ENCODE measurements at places on chromosomes 13 and 19.

DNA sequence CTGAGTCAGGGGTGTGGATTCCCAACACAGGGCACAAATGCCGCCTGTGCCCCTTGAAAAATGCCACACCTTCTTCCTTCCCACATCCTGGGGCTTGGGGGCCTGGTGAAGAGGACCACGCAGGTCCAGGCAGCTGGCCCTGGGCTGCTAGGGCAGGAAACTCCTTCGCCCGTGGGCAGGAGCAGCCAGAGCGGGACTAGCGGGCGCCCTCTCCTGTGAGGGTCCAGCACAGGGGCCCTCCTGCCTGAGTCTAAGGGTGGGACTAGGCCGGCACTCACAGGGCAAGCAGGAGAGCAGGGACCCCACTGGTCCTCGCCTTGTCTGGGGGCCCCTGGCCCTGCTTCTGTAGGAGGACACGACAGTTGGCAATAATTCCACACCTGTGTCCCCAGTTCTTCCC, 7.5 kb upstream of the CEBPA start:
- DNase-seq, result no peak

GRCh38 chr13:28539625-28540286, 44.8 kb upstream of the FLT1 start:
- no peak for DNase-seq

DNA sequence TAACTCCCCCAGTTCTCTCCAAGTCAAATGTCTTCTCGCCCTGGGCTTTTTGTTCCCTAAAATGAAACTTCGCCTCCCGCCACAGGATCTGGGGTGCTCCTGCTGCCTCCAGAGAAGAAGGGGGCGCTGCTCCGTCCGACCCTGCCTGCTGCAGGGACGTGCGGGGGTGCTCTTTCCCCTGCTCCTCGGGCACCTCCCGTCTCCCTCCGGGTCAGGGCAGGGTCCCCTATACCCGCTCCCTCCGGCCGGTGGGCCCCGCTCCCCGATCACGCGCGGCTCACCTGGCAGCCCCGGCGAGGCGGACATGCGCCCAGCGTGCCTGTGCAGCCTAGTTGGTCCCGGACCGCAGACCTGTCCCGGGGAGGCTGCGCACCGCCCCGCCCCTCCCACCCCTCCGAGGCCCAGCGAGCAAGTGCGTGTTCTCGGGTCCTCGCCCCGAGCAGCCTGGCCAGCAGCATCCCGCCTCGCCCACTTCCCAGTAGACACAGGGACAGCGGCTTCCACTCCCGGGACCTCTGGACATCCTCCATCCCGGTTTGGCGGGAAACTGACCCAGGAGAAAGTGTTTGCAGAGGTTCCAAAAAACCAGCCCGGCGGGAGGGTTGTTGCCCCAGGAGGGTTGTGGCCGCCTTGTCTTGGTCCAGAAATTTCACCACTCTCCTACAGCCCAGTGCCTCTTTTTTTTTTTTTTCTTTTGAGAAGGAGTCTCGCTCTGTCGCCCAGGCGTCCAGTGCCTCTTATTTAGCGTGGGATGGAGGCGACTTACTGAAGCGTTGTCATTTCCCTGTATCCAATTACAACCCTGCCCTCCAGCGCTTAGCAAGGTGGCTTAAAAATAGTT, at the start of gene OXGR1:
Gene OXGR1 (minus strand): TSS at position 460 of the 841 bp plus-strand sequence. CDS start 6,717 bp downstream, outside the sequence.
- DNase-seq, result no peak

DNA sequence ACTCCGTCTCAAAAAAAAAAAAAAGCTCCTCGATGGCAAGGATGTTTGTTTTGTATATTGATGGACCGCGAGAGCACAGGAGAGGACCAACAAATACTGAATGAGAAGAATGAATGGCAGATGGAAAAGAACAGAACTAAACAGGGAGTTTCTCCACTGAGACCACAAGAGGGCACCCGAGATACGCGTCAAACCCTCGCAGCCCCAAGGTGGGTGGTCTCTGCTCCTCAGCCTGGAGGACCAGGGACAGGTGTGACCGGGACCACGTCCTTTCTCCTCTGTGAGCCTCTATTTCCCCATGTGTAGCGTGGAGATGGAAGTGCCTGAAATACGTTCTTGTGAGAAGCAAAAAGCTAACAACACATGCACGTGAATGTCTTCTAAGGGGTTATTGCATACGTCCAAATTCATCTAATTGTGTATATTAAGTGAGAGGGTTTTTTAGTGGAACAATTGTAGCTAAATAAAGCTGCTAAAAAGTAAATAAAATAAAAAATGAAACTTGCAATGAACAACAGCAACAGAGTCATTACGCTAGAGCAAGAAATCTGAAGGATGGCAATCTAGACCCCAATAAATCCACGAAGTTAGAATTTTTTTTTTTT, 8.3 kb upstream of the CDC42EP5 start:
- DNase-seq, result peak; percentile 45

- DNase-seq, result no peak
These were observed 2.9 kb downstream of the DNAJC15 start for GRCh38 chr13:43026262-43026661.

GRCh38 chr19:58395979-58396627, 647 bp downstream of the RNF225 start:
- no peak for DNase-seq

DNA sequence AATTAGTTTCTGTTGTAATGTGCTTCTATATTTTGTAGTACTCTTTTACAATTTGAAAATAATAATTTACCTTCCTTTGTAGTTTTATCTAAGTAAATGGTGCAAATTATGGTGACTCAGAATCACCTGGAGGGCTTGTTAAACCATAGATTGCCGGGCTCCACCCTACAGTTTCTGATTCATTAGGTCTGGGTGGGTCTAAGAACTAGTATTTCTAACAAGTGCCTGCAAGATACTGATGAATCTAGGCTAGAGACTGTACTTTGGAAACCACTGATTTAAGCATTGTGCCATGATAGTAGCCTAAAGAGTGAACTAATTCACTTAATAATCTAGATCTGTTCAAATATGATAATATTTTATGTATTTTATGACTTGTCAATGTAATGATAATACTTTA, 437.4 kb upstream of the SPRY2 start:
- no peak for DNase-seq

DNA sequence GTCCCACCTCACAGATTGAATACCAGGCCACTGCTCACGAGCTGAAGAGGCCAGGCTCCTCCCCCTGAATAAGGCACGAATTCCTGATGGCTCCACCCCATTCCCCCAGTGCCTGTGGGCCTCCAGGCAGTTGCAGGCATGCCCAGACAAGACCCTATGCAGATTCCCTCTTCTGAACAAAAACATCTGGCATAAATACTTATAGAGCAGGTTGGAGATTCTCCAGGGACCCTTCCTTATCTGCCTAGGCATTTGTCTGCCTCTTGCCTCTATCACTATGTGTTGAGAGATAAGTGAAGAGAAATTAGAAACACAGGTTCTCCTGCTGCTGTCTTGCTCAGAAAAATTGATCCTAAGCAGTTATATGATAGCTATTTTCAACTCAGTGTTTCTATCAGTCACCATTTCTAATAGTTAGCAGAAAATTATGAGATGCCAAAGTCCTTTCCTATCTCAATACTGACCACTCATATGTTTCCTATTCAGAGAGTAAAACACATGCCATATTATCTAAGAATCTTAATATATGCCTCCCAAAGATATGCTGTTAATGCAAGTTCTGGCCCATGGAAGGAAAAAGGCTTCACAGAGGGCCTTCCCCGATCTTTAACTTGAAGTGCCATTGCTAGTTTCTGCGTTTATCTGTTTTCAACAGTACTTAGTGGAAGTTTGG, 364.0 kb downstream of the KCTD12 start:
- DNase-seq, result no peak

DNA sequence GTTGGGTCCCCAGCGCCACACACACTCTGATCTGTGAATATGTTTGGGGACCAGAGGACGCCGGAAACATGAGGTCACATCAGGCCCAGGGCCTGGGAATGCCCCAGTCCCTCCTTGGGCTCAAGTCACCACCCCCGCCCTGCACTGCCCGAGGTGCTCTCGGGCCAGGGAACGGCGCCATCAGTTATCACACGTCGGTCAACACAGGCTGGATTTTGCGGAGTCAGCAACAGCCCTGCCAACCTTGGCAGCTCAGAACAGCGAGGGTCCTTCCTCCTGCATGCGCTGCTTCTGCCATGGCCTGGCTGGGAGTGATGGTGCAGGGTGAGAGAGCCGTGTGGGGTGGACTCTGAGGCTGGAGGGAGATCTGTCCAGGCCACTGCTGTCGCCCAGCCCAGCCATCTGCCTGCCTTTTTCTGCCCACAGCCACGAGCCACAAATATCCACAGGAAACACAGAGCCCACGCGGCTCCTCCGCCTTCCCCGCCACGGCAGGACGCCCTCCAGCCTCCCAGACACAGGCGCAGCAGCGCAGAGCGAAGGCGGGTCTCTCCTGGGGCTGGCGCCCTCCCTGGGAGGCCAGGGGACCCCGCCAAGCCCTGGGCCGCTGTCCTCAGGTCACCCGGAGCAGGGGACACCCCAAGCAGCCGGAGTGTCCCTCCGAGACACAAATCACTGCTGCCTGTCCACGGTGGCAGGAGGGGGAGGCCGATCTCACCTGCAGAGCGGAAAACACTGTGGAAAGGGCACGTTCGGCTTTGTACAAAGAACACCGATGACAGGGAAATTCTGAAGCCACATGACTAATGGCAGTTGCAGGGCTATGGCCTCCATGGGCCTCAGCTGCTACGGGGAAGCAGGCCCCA, 31.6 kb upstream of the CACTIN start:
- no peak for DNase-seq

- DNase-seq, result no peak
These were observed 1.7 kb upstream of the SLITRK5 start for GRCh38 chr13:87669379-87669978.

DNA sequence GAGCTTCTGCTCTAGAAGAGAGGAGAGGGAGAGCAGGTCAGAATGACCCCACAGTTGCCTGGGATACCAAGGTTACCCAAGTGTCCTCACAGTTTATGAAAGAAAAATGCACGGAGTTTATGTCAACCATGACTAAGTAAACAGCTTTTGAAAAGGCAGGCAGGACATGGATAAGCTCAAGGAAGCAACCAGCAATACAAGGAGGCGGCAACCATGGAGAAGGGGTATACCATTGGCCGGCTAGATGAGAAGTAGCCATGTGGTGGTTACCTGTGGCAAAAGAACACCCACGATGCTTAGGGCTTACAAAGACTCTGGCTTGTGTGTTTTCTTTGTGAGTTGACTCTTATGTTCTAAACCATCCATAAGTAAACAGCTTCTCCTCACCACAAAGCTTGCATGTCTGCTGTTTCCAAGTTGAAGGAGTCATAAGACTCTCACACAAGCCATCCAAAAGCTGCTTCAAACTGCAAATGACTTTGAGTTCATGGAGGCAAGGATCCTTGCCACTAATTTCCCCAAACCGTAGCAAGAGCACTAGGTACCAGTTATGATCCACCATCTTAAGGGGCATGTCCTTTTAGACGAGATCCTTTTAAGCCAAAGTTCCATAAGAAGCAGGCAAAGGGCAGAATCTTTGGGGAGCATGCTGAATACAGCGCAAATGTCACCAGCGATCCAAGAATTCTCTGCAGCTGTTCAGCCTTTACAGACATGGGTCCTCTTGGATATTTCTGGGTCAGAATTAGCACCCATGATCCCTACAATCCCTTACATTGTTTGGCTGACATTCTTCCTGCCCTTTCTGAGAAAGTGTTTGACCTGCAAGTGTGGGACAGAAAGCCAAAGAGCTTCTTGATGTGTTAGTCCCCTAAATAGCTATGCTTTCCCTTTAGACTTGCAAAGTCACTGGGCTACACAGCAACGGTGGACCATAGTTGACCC, 74.8 kb upstream of the IPO5 start:
- no peak for DNase-seq

- DNase-seq, result no peak
These were observed 11.5 kb downstream of the KLC3 start for GRCh38 chr19:45352062-45352461.

GRCh38 chr13:42946927-42947326, 45.1 kb downstream of the EPSTI1 start:
- no peak for DNase-seq

DNA sequence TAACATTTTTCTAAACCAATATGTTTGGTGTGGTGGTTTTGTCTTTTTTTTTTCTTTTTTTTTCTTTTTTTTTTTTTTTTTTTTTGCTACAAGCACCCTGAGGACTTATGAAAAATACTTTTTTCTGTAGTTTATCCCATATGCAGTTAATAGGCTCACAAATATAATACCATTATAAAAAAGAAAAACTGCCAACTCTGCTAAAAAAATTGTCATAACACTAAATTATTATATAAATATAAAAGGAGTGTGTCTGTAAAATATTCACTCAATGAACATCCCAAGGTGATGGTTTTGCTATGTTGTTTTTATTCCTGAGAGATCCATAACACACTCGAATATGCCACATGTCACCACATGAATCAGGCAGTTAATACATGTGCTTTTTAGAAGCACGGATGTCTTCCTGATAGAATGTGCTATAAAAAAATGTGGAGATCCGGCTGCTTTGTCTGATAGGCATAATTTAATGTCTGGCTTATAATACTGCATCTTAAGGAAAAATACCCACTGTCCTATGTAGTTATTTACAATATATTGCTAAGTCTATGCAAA, 110.7 kb upstream of the ZNF507 start:
- no peak for DNase-seq

DNA sequence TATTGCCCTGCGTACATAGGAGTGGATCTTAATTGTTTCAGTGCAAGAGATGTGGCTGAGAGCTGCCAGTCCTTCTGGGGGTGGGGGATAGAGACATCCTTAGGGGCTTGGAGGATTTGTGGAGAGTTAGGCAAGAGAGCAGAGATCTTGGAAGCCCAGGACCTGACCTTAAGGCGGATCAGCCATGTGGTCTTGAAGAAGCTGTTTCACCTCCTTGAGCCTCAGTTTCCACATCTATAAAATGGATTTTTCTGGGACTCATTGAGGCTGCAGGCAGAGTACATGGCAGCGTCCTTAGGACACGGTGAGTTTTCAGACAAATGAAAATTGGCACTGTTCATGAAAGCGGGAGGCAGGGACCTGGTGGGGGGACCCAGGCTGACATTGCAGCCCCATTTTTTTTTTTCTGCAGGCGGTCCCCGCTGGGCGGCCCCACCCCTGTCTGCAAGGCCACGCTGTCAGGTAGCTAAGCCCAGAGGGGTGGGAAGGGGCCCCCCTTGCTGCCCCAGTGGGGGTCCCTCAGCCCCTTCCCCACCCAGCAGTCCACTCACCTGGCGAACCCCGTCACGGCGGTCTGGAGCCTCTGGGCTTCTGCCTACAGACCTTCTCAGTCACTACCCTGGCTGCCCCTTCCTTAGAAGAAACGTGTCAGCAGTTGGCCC, 30.0 kb downstream of the PDE4A start:
- no peak for DNase-seq

DNA sequence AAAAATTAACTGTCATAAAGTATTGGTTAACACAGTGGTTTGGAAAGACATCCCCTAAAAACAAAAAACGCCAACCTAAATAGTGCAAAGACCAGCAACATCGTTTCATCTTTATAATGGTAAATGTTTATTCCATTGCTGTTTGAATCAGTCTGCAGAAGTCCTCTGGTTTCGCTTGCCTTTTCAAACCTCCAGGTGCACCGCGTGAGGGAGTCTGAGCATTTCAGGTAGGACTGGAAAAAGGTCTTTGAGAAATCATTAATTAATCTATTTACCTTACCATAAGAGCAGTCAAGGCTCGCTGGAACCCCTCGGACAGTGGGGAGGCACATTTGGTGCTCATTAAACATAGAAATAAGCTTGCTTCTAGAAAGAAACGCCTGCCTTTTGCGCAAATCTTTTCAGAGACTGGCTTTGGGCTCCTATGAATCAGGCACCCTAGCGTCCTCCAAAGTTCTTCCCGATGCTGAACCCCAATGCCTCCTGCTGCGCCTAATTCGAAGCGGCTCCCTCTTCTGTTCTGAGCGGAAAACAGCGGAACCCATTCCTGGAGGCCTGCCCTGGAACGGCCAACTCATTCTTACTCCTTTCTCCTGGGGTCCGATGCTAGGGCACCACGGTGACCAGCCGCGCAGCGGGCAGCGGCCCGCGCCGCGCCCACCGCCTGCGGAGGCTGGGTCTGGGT, 951 bp upstream of the MTUS2 start:
- DNase-seq, result no peak

GRCh38 chr19:36125557-36125956, 10.3 kb downstream of the TBCB start:
- no peak for DNase-seq
